ENCODE measurements at places on chromosomes 1 and 21.

- no peak for DNase-seq
Observed at GRCh38 chr1:215279682-215280081, 197.1 kb downstream of the KCNK2 start.

DNA sequence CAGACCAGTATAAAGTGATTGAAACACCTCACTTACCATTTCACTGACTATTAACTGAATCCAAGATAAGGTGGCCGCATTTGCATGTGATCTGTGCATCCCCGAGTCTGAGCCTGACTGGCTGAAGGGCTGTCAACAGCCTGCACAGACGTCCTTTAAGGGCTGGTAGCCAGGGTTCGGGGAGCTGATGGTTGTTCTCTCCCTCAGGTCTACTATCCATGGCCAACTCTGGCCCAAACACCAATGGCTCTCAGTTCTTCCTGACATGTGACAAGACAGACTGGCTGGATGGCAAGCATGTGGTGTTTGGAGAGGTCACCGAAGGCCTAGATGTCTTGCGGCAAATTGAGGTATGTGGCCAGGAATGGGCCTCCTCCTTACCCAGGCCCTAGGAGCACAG, 14.0 kb downstream of the PPIE start:
- DNase-seq: no peak

GRCh38 chr21:42652527-42653230, 742 bp upstream of the PDE9A start:
- DNase-seq: peak; percentile 78

DNA sequence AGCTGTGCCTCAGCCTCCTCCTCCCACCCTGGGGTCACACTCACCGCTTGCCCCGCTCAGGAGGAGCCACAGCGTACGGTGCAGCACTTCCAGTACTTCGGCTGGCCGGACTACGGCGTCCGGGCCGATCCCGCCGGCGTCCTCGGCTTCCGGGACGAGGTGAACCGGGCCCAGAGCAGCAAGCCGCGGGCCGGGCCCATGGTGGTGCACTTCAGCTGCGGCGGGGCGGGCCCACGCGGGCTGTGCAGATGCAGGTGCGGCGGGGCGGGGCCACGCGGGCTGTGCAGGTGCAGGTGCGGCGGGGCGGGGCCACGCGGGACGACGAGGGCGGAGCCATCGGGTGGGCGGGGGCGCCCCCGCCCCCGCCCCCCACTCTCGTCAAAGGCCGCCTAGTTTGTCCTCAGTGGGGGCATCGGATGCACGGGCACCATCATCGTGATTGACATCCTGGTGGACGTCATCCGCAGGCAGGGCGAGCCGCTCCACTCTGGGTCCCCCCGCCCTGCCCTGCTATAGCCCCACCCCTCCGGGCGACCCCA, 5.5 kb downstream of the RNF223 start:
- no peak for DNase-seq

DNA sequence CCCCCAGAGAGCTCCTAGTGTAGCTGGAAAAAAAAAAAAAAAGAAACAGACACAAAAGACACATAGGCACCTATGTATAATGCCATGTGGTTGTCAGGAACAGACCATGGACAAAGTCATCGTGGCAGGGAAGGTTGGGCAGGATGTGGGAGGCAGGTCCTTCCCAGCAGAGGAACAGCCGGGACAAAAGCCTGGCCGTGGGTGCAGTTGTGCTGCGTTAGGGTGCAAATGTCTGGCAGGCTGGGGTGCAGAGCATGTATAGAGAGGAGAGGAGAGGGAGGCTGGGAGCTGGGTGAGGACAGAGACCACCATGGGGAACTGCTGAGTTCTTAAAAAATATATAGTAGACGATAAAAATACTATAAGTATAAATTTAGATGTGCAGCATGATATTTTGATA, 125.7 kb upstream of the C1orf174 start:
- no peak for DNase-seq

GRCh38 chr1:54989473-54989872, 9.0 kb downstream of the TMEM61 start:
- DNase-seq: no peak

- peak; percentile 63 for DNase-seq
Observed at GRCh38 chr1:228664399-228664914, 70.8 kb upstream of the RHOU start.

GRCh38 chr1:53628286-53628955, 110.5 kb downstream of the GLIS1 start:
- DNase-seq: no peak

- no peak for DNase-seq
Observed at GRCh38 chr21:38842079-38842478, 36.4 kb downstream of the ETS2 start.

DNA sequence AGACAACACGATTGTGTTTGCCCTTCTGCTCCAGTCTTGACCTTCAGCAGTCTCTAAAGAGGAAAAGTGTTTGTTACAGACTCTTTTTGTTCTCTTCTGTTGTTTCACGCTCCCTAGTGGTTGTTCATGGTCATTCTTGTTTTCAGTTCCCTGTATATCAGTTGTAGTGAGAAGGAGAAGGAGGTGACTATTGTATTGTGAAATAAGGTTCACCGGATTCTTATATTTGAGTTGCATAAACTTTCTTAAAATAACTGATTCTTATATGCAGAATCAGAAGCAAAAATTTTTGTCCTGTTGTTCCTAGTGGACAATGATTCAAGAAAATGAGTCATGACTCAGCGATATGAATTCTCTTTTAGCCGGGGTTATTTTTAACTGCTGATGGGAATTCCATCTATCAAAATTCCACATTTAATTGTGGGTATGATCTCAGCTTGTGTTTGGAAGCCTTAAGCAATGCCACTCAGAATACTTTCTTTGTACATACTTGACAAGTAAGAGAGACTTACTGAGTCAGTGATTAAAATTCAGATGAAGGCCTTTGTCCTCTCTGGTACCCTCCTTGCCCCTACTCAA, 152.2 kb downstream of the CLEC20A start:
- DNase-seq: peak; percentile 87

GRCh38 chr1:207352554-207352953, 31.1 kb downstream of the CD55 start:
- no peak for DNase-seq

DNA sequence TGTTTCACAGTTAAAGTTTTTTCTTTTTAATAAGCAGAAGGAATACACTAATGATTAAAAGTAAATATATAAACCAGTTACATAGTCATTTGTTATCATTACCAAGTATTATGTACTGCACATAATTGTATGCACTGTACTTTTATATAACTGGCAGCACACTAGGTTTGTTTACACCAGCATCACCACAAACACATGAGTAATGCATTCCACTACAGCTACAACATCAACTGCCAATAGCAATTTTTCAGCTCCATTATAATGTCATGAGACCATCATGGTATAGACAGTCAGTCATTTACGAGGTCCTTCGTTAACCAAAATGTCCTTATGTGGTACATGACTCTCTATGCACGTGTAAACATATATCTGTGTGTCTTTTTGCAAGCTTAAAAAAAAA, 35.2 kb downstream of the SCYL3 start:
- peak; percentile 77 for DNase-seq

DNA sequence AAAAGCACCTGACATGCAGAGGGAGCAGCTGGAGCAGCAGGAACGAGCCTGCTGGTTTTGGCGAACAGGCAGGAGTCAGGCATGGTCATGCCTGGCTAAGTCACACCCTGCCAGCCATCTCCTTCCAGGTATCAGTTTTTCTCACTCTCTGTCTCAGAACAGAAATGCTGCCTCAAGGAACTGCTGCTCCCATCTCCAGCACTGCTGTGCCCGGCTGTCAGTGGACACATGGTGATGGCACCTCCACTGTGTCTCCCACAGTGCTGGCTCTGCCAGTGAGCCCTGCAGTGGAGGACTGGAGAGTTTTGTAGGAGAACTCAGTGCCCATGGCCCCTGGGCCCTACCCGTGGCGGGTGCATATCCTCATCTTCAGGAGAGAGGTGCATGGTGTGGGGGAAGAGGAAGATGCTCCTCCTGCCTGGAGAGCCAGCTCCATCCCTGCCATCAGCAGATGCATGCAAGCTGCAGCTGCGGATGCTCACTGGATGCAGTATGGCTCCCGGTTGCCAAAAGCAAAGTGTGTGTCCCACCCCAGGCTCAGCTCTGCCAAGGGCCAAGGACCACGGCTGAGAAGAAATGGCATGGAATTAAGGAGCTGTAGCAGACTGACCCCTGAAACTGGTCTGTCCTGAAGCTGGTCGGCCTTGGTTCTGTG, 114.7 kb downstream of the GRIK3 start:
- no peak for DNase-seq

DNA sequence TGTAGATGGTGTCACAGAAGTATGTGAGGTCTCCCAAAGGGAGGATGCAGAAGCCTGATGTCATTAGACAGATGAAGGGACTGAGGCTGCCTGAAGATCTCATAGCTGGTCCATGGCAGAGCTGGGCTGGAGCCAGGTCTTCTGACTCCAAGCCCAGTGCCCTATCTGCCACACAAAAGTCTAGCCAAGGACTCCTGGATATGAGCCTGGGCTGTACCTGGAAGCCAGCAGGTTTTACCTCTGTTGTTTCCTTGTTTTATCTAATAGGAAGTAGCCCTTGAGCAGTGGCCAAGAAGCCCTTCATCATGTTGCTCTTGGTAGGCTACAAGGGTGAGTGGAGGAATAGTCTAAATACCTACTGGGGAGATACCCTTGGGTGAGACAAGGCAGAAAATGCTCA, 74.4 kb upstream of the SLC44A3 start:
- DNase-seq: no peak

DNA sequence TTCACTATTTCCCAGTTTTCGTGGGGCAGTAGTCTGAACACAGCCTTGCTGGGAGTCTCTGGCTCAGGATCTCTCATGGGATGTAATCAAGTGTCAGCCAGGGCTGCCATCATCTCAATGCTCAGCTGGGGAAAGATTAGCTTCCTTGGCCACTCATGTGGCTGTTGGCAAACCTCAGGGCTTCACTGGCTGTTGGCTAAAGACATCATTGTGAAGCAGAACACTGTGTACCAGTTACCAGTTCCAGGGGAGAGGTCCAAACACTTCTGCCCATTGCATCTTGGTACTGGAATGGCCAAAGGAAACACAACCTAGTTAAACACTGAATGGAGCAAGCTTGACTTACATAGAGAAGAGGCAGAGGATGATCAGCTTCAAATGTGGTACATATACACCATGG, 33.7 kb downstream of the AADACL4 start:
- DNase-seq: no peak

DNA sequence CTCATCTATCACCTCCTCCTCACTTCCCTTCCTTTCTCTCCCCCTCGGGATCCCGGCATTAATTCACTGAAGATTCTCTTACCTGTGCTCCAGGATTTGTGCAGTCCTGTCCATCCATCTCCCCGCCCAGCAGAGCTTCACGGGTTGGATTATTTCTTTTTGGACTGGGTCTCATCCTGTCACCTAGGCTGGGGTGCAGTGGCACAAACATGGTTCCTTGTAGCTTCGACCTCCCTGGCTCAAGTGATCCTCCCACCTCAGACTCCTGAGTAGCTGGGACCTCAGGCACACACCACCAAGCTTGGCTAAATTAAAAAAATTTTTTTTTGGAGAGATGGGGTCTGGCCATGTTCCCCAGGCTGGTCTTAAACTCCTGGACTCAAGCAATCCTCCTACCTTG, 12.3 kb upstream of the CSF3R start:
- DNase-seq: no peak

DNA sequence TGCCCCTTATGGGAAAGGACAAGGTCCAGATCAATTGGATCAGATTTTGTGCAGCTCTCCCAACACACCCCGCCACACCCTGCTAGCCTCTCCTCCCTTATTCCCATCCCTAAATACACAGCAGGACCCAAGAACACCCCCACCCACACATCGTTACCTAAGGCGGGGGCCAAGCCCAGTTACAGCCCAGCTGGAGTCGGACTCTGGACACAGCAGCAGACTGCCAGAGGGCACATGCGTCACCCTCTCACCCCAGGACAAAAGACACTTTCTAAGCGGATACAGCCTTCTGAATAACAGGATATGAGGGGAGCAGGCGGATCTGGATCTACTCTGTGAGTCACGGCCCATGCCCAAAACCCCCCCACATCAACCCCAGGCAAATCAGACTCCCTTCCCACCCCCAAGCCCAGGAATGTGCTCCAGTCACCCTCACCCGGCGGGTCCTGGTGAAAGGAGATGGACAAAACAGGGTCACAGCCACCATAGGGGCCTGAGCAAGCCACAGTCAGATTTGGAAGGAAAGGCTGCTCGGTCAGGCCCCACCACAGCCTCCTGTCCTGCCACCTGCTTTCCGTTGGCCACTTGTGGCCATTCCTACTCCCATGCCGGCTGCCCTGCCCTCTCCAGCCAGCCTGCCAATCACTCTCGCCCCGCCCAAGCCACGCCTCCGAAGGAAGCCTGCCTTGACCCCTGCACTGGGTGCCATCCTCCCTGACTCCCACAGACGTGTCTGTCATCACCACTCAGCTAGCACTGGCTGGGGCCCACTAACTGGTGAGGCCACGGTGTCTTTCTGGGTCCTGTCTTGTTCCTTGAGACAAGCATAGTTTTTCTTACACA, 4.0 kb downstream of the S100A16 start:
- peak; percentile 99 for DNase-seq

DNA sequence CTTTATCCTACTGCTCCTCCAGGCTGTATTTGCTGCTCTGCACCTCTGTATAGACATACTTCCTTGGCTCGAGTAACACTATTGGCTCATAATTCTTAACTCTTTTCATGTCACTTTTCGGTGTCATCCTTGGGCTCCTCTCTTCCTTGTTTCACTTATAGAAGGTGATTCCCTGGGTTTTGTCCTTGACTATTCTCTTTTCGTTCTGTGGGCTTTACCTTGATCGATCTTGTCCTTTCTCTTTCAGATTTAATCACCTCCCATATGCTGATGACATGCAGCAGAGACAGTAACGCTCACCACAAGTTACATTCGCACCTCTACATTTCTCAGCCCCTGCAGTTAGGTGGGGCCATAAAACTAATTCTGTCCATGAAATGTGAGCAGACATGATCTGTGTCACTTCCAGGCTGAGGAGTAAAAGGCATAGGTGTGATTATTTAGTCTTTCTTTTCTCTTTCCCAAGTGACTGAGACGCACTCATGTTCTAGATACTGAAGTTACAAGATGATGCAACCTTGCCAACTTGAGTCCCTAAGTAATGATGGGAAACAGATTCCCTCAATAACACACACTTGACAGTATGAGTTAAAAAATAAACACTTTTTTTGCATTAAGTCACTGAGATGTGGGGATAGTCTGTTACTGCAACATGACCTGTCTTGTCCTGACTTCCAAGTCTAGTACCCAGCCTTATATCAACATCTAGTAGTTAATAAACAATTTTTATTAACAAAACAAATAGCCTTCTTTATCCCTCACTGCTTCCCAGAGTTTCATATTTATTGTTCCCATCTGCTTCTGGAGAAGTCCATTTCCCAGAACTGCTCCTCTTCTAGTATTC, 49.9 kb upstream of the HAO2 start:
- DNase-seq: no peak

DNA sequence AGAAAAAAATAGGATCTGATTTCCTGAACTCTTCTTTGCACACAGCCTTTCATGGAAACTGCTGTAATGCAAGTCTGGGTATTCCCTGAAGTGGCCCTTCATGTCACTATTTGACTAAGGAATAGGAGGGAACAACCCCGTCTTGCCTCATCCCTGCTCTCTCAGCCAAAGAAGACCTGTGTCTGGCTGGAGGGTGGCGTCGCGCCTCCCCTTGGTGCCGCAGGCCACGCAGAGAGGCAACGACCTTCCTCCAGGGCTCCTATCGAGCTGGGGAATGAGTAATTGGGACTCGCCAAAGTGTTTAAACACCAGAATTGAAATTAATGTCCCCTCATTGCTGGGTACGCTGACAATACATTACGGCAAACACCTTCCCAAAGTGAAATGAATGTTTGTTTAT, 129.8 kb downstream of the PBX1 start:
- no peak for DNase-seq
